Ecto neural progenitor cell (in vitro differentiated cells): ENCODE measurements at places on chromosomes 6 and 20.

DNA sequence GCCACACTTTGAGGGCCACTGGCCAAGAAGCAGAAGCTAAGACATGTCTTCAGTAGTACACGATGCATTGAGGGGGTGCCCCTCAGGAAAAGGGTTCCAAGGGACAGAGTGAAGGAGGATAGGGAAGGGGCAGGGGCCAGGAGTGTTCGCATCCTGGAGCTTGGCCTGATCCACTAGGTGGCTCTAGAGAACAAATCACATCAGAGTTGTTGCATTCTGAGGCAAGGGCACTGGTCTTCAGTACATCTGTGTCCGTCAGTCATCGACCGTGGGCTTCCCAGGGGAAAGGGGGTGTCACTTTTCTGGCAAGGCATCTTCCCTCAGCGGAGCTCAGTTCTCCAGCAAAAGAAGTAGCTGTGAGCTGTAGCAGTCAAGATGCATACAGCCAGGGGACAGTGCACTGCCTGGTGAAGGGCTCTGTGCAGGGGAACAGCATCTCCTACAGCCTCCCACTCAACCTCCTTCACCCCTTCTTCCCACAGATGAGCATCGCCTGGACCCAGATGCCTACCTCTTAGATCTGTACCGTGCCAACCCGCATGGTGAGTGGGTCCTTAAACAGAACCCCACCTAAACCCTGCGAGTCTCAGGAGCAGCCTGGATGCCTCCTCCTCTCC lies 47.8 kb downstream of the ARHGAP40 start:
- DNase-seq = peak; percentile 70

DNA sequence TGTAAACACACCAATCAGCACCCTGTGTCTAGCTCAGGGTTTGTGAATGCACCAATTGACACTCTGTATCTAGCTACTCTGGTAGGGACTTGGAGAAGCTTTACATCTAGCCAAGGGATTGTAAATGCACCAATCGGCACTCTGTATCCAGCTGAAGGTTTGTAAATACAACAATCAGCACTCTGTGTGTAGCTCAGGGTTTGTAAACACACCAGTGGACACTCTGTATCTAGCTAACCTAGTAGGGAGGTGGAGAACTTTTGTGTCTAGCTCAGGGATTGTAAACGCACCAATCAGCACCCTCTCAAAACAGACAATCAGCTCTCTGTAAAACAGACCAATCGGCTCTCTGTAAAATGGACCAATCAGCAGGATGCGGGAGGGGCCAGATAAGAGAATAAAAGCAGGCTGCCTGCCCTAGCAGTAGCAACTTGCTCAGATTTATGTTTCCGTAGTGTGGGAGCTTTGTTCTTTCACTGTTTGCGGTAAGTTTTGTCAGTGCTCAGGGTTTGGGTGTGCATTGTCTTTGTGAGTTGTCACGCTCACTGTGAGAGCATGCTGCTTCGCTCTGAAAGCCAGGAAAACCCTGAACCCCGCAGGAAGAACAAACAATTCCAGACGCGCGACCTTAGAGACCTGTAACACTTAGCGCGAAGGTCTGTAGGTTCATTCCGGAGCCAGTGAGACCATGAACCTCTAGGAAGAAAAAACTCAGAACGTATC lies 37.0 kb downstream of the RIOK1 start:
- no peak for DNase-seq

DNA sequence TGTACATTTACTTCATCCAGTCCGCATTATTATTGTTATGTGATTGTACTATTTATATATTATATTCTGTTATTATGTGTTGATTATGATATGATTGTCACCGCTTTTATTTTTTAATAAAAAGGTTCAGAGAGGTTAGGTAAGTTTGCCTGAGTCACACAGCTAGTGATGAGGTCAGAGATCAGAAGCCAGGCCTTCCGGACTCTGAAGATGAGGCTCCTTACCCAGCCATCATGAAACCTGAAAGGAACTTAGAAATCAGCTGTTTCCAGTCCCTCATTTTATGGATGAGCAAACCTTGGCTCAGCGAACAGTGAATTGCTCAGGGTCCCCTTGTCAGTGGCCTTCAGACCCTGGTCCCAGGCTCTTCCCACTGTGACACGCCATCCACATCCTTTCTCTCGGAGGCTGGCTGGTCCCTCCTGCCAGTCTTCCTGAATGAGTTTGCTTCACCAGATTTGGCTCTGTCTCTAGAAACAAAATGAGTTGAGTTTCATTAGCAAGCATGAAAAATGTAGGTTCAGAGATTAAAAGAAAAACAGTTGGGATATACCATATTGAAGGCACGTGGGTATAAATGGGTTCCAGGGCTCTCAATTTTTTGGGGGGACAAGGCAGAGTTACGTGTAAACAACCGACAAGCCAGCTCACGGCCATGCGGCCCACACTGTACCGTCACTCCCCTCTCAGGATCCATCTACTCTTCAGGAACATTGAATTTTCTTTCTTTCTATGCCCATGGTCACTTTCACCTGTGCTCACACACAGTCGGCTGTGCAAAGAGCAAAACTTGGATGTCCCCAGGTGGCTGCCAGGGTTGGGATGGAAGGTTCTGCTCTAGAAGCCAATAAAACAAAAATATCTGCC lies 132.9 kb downstream of the ZDHHC14 start:
- no peak for DNase-seq

- DNase-seq = no peak
These were observed 57.0 kb downstream of the RNF217 start for GRCh38 chr6:125019281-125019680.

DNA sequence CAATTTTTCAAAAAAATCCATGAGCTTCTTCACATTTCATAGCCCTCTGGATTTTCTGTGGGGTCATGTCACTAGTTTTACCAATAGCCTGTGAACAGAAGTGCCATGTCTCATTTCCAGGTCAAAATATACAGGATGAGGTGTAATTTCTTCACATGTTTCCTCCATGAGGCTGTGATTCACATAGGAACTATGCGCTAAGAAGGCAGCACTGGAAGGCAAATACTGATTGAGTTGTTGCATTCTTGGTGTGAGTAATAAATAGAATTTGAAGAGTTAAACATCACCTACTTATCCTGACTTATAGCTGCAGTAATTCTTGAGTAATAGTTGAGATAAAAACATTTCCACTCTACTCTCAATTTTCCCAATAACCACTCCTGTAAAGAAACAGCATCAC lies 442.3 kb downstream of the HAO1 start:
- DNase-seq = no peak
